ENCODE measurements at places on chromosomes 11 and 22.

GRCh38 chr11:47918370-47918690, 62.0 kb upstream of the PTPRJ start:
- DNase-seq: no peak

- DNase-seq: no peak
These were observed 552 bp downstream of the DSCAML1 start for GRCh38 chr11:117796456-117796871.

- DNase-seq: no peak
These were observed 33.4 kb downstream of the GDPD5 start for GRCh38 chr11:75492181-75492820.

- no peak for DNase-seq
These were observed 32.0 kb upstream of the CCDC134 start for GRCh38 chr22:41768430-41768829.

- DNase-seq: no peak
These were observed 39.2 kb downstream of the APOL1 start for GRCh38 chr22:36291831-36292740.

GRCh38 chr11:72243173-72244059, 560 bp downstream of the PHOX2A start:
- no peak for DNase-seq

DNA sequence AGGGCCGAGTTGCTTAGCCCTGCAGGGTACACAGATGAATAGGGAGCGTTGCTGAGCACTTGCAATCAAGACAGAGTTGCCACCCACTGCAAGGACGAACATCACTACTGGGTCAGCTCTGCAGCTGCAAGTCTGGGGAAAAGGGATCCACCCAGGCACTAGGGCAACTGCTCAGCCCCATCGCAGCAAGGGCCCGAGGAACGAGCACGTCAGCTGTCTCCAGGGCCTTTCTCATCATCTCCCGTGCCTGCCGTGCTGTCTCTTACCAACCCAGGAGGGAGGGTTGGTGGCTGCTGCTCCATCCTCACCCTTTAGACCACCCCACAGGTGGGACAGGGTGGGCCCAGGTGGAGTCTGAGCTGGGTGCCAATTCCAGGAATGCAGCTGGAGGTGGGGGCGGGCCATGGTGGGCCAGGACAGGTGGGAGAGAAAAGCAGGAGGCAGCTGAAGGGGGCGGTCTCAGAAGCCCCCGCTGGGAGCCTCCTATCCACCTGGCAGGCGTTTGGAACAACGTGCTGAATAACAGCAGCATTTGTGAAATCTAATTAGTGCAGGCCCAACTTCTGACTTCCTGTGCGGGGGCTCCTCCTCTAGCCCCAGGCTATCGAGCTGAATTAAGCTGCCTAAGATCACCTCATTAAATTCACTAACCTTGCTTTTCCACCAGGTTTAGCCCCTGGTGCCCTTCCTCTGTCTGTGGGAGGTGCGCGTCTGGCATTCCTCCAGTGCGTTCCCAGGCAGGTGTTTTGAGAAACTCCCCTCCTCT, 252.5 kb downstream of the ST3GAL4 start:
- no peak for DNase-seq

Measured in esophagus squamous epithelium (tissue), 5 donors.